Stimulated activated CD8-positive, alpha-beta memory T cell treated with anti-CD3 and anti-CD28 coated beads, Interleukin-4, amount 100 ng/mL, for 1 hour (primary cell): ENCODE measurements at places on chromosomes 4 and X.

DNA sequence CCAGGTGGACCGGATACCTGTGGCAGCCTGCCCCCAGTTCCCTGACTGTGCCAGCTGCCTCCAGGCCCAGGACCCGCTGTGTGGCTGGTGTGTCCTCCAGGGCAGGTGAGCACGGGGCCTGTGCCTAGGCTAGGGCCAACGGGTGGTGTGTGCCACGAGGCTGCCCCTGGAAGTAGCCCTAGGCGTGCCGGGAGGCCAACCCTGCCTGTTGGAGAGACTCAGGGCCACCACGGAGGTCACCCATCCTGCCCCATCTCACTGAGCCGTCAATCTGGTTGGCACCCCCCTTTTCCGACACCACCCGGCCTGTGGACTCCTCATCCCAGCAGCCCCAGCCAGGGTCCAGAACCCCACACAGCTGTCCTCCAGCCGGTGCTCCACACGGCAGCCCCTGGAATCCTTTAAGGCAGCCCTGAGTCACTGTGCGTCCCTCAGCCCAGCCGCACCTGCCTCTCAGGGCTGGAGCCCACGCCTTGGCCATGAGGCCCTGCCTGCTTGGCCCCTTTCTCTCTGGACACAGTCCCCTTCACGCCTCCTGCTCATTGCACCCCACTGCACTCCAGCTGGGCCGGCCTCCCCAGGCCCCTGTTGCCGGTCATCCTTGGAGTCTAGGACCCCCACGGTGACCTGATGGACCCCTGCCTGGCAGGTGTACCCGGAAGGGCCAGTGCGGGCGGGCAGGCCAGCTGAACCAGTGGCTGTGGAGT lies 5.3 kb downstream of the PLXNB3 start:
- no peak for DNase-seq

GRCh38 chrX:104253567-104254441 lies 929 bp downstream of the ESX1 start:
- DNase-seq: no peak

DNA sequence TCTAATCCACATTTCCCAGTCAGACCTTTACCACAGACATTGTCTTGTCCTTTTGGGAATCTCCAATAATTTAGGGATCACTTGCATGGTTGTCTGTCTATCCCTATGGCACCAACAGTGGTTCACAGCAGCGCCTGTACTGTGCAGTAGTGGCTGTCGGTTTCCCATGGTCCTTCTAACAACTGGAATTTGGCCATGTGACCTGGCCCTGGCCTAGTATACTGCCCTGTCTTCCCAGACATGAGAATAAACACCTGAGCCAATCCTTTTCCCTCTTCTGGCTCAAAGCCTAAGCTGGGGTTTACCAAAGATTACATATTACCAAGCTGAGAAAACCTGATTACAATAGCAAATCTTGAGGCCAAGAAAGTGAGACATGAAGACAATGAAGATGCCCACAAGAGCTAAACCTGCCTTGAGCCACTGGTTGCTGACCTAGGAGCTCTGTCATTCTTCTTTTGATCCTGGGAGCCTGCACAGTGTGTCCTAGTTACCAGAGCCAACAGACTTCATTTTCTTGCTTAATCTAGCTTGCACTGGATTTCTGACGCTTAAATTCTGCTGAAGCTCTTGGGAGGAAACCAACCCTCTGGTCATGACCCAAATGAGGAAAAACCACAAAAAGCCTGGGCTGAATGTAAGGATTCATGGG lies 92.1 kb downstream of the SCD5 start:
- no peak for DNase-seq

- no peak for DNase-seq
Measured at GRCh38 chr4:97412331-97412730, 730.9 kb downstream of the STPG2 start.
